ENCODE measurements at places on chromosomes 13 and 19.

DNA sequence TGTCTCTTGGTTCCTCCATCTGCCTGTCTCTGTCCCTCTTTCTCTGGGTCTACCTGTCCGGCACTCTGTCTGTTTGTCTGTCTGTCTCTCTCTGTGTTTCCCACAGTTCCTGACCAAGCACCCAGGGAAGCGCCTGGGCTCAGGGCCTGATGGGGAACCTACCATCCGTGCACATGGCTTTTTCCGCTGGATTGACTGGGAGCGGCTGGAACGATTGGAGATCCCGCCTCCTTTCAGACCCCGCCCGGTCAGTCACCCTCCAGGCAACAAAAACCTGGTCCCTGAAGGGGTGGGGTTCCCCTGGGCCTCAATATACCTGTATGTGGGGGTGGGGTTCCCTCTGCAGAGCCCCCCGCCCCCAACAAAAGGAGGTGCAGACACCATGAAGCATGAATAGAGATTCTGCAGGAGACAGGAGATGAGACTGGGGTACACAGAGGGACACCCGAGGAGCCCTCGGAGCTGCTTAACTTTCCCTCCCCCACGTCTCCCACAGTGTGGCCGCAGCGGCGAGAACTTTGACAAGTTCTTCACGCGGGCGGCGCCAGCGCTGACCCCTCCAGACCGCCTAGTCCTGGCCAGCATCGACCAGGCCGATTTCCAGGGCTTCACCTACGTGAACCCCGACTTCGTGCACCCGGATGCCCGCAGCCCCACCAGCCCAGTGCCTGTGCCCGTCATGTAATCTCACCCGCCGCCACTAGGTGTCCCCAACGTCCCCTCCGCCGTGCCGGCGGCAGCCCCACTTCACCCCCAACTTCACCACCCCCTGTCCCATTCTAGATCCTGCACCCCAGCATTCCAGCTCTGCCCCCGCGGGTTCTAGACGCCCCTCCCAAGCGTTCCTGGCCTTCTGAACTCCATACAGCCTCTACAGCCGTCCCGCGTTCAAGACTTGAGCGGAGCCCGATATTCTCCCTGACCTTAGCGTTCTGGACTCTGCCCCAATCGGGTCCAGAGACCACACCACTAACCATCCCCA is 2.6 kb upstream of the CACNG7 start:
- DNase-seq: no peak

- DNase-seq: no peak
These were observed 47.9 kb downstream of the COL4A1 start for GRCh38 chr13:110258876-110259631.

- no peak for DNase-seq
These were observed 8.8 kb upstream of the OXGR1 start for GRCh38 chr13:97003071-97003470.

DNA sequence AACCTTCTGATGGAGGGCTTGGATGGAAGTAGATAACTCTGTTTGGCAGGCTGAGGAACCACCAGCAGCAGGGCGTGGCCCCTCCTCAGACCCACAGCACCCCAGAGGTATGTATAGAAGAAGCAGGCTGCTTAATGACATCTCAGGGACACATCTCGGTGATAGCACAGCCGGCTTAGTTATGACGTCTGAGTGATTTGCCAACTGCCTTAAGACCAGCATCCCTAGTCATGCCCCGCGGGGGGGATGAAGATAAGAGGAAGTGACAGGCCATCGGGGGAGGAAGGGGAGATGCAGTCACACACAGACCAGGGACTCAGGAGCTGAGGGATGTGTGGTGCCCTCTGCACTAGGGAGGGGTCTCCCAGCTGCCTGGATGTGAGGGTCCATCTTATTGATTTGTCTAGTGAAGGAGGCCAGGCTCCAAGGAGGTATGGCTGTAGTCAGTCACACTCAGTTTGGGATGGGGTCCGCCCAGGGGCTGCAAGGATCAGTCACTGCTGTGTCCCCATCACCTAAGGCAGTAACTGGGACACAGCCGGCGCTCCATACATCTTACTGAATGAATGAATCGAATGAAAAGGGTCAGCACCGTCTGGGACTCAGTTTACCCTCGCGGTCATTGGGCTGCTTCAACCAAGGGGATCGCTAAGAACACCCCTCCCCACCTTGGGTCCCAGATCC is 19.2 kb upstream of the ERCC1 start:
- no peak for DNase-seq

- no peak for DNase-seq
These were observed 348.3 kb downstream of the UQCRFS1 start for GRCh38 chr19:28864577-28865042.

GRCh38 chr13:104616990-104617389 is 1550.8 kb upstream of the SLC10A2 start:
- no peak for DNase-seq

DNA sequence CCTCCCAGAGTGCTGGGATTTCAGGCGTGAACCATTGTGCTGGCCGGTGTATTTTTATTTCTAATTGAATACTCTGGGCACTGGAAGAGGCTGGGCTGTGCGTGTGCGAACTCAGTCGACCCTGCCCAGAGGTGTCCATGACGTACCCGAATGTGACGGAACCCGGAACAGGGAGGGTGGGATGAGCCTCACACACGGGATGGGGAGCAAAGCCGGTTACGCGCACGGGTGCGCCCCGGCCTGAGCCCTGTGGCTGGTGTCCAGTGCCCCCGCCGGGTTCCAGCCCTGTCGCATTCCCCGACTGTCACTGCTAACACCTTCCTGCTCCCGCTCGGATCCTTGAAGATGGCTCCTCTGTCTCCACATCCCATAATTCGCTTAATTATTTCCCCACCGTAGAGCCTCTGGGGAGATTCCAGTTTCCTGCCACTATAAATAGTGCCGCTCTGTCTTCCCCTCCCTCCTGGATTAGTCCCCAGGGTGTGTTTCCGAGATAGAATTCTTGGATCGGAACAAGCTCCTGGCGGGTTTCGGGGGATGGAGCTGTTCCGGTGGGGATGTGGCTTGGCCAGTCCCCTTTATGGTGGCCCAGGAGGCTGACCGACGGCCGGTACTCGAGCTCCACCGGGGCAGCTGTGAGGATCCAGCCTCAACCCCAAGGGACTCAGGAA is 22.0 kb downstream of the SBNO2 start:
- no peak for DNase-seq

DNA sequence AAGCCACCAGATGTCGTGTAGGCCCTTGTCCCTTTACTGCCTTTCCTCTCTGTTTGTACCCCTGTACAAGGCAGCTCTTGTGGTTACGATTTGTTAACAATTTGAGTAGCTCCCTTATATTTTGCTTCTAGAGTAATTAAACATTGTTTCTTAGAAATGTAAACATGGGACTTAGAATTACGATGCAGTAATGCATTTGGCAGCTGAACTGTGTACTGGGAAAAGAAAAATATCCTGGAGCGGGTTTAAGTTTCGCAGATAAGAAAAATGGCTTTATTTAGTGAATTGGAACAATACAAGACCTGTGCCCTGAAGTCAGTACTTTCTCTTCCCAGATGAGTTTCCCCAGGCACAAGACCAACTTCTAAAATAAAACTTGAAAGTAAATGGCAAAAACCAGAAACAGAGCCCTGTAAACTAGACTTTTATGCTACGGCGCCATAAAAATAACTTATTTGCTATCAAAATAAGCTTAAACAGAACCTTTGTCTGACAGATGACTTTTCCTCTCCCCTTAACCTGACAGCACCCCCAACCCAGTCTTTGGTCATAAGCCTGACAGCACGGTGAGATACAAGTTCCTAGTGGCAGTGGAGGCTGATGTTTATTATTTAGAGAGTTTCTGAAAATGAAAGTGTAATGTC is 63.0 kb downstream of the LRCH1 start:
- no peak for DNase-seq

DNA sequence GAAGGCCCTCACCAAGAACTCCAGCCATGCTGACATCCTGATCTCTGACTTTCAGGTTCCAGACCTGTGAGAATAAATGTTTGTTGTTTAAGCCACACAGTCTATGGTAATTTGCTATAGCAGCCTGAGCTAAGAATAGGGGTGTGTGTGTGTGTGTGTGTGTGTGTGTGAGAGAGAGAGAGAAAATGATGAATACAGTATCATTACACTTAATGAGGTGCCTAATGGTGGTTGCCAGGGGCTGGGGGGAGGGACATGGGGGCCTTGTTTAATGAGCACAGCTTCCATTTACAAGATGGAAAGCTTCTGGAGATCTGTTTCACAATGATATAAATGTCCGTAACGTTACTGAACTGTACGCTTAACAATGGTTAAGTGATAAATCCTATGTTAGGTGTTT is 53.8 kb upstream of the LATS2 start:
- DNase-seq: no peak

- DNase-seq: no peak
These were observed 7.6 kb downstream of the EFNB2 start for GRCh38 chr13:106527826-106528225.

GRCh38 chr13:57634839-57635165 is 3.3 kb downstream of the PCDH17 start:
- DNase-seq: no peak

DNA sequence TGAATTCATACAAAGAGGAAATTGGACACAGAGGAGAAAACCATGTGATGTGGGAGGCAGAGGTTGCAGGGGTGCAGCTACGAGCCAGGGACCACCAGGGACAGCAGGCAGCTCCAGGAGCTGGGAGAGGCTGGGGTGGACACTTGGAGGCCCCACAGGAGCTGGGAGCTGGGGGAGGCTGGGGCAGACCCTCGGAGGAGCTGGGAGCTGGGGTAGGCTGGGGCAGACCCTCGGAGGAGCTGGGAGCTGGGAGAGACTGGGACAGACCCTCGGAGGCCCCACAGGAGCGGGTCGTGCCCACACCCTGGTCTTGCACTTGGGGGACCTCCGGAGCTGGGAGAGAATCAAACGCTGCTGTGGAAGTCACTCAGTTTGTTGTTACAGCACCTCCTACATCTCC is 141.7 kb downstream of the SOX1 start:
- DNase-seq: no peak

- DNase-seq: no peak
These were observed 25.4 kb downstream of the LYL1 start for GRCh38 chr19:13077240-13077639.

GRCh38 chr19:2039089-2039958 is 11.7 kb downstream of the MKNK2 start:
- DNase-seq: no peak

GRCh38 chr13:50766013-50766412 is 77.5 kb downstream of the DLEU7 start:
- no peak for DNase-seq

DNA sequence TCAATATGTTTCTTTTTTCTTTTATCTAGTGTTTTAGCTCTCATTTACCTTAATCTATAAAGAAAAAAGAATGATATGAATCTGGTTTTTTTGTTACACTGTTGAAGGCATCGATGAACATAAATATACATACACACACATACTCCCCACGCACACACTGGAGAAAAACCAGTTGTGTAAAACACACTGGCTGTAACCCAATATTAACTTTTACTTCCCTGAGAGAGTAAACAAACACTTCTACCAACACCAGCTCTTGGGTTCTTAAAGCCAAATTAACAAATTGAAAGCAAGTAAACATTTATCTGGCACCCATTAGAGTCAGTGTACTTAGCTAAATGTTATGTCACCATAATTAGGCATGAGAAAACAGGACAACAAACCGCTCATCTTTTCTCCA is 145.7 kb downstream of the ABCC4 start:
- no peak for DNase-seq

DNA sequence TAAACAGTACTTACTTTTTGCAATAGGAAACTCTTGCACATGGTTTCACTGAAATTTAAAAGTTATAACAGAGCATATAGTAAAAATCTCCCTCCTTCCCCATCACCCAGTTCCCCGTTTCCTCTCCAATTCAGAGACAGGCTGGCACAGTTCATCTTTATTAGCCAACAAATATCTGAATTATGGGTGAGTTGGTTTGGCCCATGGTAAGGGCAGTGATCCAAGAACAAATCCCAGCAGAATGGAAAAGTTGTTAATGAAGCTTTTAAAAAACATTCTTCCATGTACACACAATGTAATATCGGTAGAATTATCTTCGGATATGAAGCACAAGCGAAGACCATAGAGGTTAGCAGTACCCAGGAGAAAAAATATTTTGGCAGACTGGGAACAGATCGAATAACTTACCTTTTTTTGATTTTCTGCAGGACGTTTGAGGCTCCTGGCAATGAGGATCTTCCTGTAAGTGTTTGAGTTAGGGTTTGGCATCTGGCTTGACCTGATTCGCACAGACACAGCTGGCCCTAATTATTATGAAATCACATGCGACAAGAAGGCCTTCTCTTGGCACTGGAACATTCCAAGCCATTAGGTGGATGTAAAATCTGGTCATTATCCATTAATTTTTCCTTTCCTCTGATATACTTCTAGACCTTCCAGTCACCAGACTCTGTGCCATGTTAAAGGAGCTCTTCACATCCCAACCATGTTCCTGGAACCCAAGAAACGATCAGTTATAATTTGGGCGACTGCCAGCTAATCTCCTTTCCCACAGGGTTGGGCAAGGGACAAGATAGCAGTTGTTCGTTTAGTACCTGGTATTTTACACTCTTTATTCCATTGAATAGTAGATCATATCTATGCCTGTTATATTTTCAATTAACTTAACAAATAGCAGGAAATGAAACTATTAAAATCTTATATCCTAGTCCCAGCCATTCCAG is 139.4 kb upstream of the TSC22D1 start:
- no peak for DNase-seq

DNA sequence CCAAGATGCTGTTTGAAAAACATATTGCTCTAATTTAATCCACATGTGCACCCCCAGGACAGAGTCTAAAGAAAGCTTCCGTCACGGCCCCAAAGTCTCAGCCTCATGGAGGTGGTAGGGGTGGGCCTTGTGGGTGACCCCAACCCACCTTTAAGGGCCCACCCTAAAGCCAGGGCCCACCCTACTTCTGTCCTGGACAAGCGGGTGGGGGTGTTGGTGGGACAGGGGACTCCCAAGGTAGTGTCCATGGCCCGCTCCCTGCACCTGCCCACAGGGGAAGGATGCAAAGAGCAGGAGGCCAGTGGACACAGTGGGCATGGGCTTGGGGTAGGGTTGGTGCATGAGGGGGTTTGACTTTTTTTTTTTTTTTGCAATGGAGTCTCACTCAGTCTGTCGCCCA is 66.8 kb downstream of the KCTD15 start:
- no peak for DNase-seq

DNA sequence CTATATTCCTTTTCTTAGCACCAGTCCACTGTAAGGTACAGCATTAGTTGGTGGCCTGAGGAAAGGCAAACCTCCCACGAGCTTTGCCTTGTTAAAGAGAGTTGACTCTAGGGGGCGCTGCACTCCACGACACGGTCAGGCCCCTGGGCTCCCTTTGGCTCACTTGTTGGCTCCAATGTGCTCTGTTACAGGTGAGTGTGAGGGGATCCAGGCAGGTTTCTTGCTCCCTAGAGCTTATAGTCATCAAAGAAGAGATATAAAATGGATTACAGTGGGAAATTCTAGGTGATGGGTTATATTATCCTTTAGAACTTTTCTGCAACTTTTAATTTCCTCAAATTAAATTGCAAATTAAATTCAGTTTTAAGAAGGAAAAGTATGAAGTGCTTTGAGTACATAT is 3.7 kb downstream of the WDR87 start:
- no peak for DNase-seq

DNA sequence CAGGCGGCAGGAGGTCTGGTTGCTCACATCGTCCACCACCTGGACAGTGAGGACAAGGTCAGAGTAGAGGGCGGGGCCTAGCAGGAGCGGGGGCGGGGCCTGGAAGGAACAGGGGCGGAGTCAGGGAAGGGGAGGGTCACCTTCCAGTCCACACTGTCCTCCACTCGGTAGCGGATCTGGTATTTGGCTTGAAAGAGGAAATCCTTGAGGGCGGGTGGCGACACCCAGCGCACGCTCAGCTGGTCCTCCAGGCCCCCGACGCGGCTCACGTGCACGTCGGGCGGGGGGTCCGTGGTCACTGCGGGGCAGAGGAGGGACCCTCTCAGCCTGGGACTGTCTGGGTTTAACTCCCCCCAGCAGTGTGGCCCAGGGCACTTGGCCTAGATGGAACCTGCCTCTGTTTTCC is 8.2 kb downstream of the REX1BD start:
- DNase-seq: no peak
